ENCODE measurements at places on chromosomes 12 and 14.

DNA sequence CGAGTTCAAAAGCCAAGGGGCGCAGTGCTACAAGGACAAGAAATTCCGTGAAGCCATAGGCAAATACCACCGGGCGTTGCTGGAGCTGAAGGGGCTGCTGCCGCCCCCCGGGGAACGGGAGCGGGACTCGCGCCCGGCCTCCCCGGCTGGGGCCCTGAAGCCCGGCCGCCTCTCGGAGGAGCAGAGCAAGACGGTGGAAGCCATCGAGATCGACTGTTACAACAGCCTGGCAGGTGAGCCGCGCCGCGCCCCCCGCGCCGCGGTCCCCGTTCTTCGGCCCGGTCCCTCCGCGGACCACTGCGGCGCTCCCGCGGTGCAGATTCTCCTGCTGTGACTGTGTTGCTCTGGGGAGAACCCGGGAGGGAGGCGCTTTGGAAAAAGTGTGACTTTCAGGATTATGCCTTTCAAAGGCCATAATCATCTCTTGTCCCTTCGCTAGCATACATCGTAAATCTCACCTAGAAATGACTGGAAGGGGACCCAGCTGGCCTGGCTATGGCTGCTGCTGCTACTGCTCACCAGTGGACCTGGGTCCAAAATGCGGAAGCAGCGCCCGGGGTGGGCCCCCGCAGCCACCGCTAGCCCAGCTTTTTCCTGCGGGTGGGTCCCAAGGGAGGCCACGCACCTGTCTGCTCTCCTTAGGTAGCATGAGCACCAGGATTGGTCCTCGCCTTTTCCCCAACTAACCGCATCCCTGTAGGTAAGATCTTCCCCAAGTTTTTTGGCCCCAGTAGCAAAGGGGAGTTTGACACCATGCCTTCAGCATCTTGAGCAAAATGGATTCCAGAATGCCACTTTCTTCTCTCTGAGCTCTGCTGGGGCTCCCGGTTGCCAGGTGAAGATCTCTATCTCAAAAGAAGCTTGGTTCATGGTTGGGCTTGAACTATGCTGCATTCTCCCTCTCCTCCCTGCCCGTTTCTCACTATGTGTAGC, 853 bp downstream of the TTC9 start:
- no peak for DNase-seq

- no peak for DNase-seq
These were observed 4.1 kb upstream of the PCNX4 start for GRCh38 chr14:60087668-60088067.

- no peak for DNase-seq
These were observed 264.7 kb downstream of the APAF1 start for GRCh38 chr12:98909746-98910145.

- no peak for DNase-seq
These were observed 144.8 kb downstream of the NUAK1 start for GRCh38 chr12:105993766-105994555.
